Psoas muscle (tissue), 8 donors: ENCODE measurements at places on chromosomes 2 and 18.

GRCh38 chr18:13241893-13242175 is 23.3 kb downstream of the LDLRAD4 start:
- no peaks in the 10 kb centered on the region for H3K36me3 ChIP-seq
- H3K27me3 ChIP-seq: no peaks in the 10 kb centered on the region
- peaks cover 7% of the 10 kb centered on the region for H3K4me1 ChIP-seq
- H3K4me3 ChIP-seq: no peak overlapping the region

DNA sequence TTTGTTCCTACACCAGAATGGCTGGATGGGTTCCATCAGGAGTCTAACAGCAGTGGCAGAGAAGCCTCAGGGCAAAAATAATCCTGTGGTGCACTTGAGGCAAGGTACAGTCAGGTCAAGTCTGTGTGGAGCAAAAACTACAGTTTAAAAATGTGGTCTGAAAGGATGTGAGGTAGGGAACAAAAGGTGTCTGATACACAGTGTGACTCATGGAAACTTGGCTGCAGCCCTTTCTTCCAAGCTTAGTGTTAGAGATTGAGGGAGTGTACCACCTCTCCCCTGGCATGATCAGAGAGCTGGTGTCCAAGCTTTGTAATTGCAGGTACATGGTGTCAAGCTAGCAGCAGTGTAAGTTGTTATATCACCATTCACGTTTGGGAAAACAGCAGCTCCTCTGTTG is 8.9 kb downstream of the ANKAR start:
- no peak overlapping the region for H3K27ac ChIP-seq
- no peaks in the 10 kb centered on the region for H3K27me3 ChIP-seq
- H3K4me1 ChIP-seq: peaks cover 3% of the 10 kb centered on the region

DNA sequence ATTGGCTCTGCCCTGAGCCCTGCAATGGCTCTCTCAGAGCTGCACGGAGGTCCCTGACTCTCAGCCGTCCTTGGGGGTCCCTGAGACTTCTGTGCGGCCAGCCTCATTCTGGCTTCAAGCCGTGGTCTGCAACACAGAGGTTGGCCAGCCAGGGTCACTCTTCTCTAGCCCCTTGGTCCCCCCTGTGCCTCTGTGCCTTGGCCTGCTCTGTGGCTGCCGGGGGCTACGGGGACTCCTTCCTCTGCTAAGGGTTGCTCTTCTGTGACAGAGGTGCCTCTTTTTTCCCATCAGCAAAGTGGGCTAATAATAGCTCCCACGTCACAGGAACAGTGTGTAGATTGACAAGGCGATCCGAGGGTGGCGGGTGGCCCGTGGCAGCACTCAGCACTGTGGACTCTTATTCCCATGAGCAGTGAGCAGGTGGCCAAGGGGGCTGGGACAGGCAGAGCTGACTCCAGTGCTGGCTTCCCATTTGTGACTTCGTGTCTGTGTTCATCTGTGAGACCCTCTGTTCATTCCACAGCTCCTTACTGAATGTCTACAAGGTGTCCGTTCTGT is 19.4 kb downstream of the INHBB start:
- no peak overlapping the region for H3K4me3 ChIP-seq
- H3K27me3 ChIP-seq: no peaks in the 10 kb centered on the region
- no peak overlapping the region for H3K27ac ChIP-seq
- H3K4me1 ChIP-seq: peaks cover 4% of the 10 kb centered on the region
- DNase-seq: peak; percentile 5

DNA sequence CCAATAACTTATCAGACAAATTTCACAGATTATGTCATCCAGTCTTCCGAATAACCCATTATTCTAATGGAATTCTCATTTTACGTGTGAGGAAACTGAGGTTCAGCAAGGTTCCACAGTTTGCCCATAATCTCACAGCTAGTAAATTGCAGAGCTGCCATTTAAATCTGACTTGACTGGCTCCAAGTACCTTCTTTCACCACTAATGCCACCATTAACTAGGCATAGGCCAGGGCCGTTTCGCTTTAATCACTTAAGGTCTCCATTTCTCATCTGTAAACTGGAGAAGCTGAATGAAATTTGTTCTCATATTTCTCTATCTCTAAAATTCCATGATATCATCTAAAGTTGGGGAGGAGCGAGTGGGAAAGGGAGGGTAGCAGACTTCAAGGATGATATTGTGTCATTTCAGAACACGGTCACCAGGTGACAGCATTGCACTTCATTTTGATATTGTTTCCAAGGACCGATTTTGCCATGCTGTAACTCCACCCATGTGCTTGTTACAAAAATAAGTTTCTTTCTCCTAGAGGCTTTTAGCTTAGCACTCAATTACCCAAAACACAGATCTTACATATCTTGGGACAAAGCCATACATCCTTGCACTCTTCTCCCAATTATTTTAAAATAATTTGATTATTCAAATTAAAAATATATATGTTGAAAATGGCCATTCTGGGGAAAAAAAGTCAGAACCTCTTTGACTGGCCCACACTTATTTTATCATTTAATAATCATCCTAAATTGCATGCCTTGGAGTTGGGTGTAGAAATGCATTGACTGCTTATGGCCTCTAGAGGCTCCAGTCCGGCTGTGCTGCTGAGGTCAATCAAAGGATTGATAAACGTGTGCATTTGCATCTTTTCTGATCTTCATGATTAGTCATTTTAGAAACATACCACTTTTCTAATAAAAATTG is 123.8 kb downstream of the AKAIN1 start:
- no peak for DNase-seq
- H3K4me1 ChIP-seq: no peaks in the 10 kb centered on the region
- no peaks in the 10 kb centered on the region for H3K27me3 ChIP-seq

DNA sequence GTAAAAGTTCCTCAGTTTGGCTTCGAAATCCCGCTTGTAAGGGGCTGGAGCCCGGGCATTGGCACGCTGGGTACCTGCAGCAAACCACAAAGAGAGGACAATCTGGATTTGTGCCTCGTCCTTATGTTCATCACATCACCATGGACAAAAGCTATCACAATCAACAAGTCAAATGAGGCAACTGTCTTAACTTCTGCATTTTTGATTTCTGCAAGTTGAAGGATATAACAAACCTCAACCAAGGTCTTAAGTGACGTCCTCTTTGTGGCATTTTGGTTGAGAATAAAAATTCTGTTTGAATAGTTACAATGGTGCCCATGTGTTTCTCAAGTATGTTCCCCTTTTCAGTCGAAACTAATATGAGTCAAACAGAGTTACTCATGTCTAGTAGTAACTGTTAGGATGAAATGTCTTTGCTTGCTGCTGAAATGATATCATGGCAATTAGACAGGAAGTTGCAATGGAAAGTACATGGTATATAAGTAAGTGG is 70.8 kb upstream of the STK17B start:
- no peaks in the 10 kb centered on the region for H3K4me1 ChIP-seq
- no peak for DNase-seq
- H3K4me3 ChIP-seq: no peak overlapping the region
- no peaks in the 10 kb centered on the region for H3K27me3 ChIP-seq
- no peaks in the 10 kb centered on the region for H3K36me3 ChIP-seq
- H3K27ac ChIP-seq: no peak overlapping the region

DNA sequence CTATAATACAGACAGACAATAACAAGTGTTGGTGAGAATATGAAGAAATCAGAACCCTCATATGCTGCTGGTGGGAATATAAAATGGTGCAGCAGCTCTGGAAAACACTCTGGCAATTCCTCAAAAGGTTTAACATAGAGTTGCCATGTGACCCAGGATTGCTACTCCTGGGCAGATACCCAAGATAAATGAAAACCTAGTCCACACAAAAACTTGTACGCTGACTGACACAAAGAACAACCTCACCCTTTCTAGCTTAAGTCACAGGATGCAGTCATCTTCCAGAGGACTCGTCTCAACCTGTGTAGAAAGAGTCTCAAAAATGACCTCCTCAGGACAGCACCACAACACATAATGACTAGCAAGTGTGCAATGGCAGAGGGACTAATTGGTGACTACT is 71.6 kb upstream of the ACAA2 start:
- DNase-seq: no peak
- no peak overlapping the region for H3K27ac ChIP-seq
- H3K4me3 ChIP-seq: no peak overlapping the region
- no peaks in the 10 kb centered on the region for H3K27me3 ChIP-seq
- no peaks in the 10 kb centered on the region for H3K4me1 ChIP-seq

- no peak overlapping the region for H3K4me3 ChIP-seq
- no peak overlapping the region for H3K27ac ChIP-seq
- H3K4me1 ChIP-seq: no peaks in the 10 kb centered on the region
- DNase-seq: no peak
These were observed 280.0 kb downstream of the GULP1 start for GRCh38 chr2:188571543-188572303.

DNA sequence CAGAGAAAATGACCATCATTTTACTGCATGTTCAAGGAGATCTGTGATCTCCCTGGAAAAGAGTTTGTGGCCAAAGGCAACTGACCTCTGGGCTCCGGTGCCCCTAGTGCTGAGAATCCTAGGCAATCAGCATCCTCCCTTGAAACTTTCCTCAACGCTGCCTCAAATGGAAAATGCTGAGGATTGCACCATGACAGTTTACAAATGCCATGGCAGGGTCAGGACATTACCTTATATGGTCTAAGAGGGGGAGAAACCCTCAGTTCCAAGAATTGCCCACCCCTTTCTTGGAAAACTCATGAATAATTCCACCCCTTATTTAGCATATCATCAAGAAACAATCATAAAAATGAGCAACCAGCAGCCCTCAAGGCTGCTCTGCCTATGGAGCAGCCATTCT is 48.3 kb downstream of the ALPK2 start:
- H3K36me3 ChIP-seq: no peaks in the 10 kb centered on the region
- H3K27me3 ChIP-seq: no peaks in the 10 kb centered on the region
- no peak overlapping the region for H3K4me3 ChIP-seq
- H3K27ac ChIP-seq: peak overlapping the region; percentile 92
- peaks cover 34% of the 10 kb centered on the region for H3K4me1 ChIP-seq
- DNase-seq: no peak

DNA sequence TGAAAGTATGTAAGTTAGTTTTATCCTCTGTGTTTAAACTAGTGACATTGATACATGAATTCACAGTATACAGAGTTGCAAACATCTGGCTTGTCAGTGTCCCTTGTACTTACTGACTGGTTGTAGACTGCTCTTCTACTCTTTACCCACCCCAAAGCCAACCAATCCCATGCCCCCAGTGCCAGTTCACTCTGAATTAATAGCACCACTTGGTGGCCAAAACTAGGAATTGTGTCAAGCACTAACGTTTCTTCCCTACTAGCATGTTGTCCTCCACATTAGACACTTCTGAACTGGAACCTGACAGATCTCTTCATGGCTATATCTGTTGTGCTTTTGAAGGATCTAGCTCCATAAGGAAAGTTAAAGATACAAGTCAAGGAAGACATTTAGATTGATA is 27.2 kb upstream of the OTX1 start:
- no peaks in the 10 kb centered on the region for H3K36me3 ChIP-seq

GRCh38 chr2:157327200-157327599 is 1.6 kb upstream of the ERMN start:
- H3K27me3 ChIP-seq: no peaks in the 10 kb centered on the region
- H3K4me1 ChIP-seq: no peaks in the 10 kb centered on the region
- no peak for DNase-seq
- H3K27ac ChIP-seq: no peak overlapping the region
- H3K36me3 ChIP-seq: no peaks in the 10 kb centered on the region

DNA sequence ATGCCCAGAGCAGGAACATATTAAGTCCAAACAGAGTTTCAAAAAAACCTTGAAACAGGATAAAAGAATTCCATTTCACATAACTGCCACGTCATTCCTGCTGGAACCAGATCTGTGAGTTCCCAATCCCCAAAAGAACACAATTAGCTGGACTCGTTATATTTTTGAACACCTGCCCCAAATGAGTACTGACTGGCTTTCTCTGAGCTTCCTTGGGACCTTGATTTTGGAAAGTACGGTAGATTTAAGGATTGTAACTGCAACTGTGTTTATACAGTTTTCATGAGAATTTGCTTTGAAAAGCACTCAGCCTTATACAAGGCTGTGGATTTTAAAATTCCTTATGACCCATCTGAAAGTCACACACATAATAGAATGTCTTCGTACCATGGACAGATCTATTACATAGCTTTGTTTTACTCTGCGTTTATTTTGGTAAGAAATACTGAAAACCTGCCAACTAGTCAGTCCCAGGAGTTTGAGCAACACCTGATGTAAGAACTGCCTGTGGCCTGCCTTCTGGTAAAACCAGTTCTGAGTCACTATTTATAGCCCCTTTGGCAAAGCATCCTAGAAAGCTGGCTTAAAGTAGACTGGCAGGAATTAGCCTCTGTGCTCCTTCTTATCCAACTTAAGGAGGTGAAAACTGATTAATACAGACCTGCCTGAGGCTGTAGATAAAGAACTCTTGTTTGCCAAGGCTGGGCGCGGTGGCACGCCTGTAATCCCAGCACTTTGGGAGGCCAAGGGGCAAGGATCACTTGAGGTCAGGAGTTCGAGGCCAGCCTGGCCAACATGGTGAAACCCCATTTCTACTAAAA is 48.1 kb downstream of the MERTK start:
- no peak overlapping the region for H3K4me3 ChIP-seq
- peaks cover 16% of the 10 kb centered on the region for H3K4me1 ChIP-seq
- H3K36me3 ChIP-seq: no peaks in the 10 kb centered on the region

- no peak overlapping the region for H3K27ac ChIP-seq
- no peaks in the 10 kb centered on the region for H3K4me1 ChIP-seq
- H3K4me3 ChIP-seq: no peak overlapping the region
- no peaks in the 10 kb centered on the region for H3K36me3 ChIP-seq
These were observed 41.6 kb downstream of the LBH start for GRCh38 chr2:30272761-30273573.

- H3K36me3 ChIP-seq: peaks cover 46% of the 10 kb centered on the region
- no peaks in the 10 kb centered on the region for H3K4me1 ChIP-seq
- H3K27me3 ChIP-seq: no peaks in the 10 kb centered on the region
- no peak overlapping the region for H3K27ac ChIP-seq
These were observed 12.6 kb upstream of the SFXN5 start for GRCh38 chr2:73083886-73084800.

DNA sequence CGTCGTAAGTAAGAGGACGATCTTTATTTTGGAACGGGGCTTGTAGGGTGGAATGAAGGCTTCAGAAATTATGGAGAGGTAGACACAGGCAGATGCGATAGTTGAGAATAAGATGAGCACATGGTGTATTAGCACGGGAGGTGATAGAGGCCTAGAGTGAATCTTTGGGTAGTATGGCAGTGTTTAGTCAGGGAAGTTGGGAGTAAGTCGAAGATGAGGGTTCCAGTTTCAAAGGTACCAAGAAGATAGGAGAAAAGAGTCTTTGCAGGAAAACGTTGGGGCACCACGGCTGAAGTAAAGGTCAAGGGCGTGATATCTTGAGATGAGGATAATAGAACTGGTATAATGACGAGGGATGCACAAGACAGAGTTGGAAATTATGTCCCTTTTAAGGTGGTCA is 654 bp downstream of the PIK3C3 start:
- peak overlapping the region; percentile 86 for H3K27ac ChIP-seq
- peak overlapping the region; percentile 78 for H3K4me3 ChIP-seq
- no peaks in the 10 kb centered on the region for H3K27me3 ChIP-seq
- no peaks in the 10 kb centered on the region for H3K36me3 ChIP-seq
- H3K4me1 ChIP-seq: peaks cover 16% of the 10 kb centered on the region

DNA sequence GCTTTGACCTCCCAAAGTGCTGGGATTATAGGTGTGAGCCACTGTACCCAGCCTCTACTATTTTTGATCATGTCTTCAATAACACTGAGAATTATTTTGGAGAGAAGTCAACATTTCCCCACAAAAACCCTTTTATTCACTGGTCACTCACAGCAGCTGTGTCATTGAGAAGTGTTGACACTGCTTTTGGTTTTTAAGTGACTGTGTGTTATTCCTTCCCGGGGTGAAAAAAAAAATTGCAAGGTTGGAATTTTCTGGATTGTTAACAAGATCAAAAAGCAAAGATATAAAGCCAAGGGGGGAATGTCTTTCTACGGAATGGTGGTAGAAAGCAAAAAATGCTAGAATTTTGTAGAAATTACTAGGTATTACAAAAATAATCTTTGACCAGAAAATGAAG is 61.5 kb downstream of the TANC1 start:
- H3K4me1 ChIP-seq: peaks cover 19% of the 10 kb centered on the region
- no peaks in the 10 kb centered on the region for H3K27me3 ChIP-seq
- DNase-seq: no peak
- peak overlapping the region; percentile 73 for H3K27ac ChIP-seq
